ENCODE measurements at places on chromosomes 3 and 15.

DNA sequence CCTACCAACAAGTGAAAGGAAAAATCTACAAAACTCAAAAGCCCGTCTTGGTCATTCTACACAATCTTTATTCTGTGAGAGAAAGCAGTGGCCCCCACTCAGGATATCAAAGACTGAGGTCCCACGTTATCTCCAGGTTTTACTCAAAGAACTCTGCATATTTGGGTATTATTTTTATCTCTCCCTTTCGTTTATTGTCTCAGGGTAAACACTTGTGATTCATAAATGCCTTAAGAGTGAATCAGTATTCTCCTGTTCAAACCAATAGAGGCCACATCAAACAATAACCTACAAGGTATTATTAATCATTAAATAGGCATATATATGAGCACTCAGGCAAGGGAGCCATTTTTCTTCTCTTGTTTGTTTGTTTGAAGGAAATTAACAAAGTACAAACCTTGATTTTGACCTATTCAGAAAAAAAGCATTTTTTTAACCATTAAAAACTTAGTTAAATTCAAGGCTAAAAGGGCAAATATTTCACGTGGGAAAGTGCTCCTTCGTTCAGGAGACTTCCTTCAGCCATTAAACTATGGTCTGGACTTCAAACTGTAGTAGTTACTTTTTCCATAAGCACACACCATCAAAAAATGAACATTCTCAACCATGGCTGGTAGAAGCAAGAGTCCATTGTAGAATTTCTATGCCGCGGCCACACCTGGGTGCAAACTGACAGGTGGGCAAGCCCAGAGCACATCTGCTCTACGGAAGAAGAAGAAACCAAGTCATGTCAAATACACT lies 13.9 kb upstream of the HES1 start:
- DNase-seq, result no peak

GRCh38 chr15:26103002-26103404 lies 239.9 kb upstream of the ATP10A start:
- DNase-seq, result no peak

DNA sequence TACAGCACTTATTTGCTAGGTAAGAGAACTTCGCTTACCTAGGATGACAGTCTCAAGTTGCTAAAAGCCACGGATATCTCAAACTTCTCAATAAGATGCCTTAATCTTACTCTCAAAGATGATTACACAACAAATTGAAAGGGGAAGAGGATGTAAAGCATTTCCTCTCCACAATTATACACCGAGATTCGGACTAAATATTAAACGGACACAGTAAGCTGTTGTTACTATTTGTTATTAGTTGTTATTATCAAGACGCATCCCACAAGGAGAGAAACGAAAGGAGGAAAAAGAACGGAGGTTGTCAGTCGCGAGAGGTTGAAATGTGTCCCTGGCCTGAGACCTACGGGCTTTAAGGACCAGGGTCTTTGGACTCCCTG lies 660 bp downstream of the ZNF106 start:
- no peak for DNase-seq

- no peak for DNase-seq
Measured at GRCh38 chr3:111636366-111636885, 41.3 kb upstream of the ZBED2 start.

GRCh38 chr15:63595688-63596087 lies 1.5 kb upstream of the FBXL22 start:
- DNase-seq, result no peak

- DNase-seq, result no peak
Measured at GRCh38 chr3:195221015-195221853, 49.7 kb downstream of the XXYLT1 start.
